NCI-H2081 treated with DMSO at 0.1 percent for 48 hours (cell line): ENCODE measurements at places on chromosomes 2 and 18.

DNA sequence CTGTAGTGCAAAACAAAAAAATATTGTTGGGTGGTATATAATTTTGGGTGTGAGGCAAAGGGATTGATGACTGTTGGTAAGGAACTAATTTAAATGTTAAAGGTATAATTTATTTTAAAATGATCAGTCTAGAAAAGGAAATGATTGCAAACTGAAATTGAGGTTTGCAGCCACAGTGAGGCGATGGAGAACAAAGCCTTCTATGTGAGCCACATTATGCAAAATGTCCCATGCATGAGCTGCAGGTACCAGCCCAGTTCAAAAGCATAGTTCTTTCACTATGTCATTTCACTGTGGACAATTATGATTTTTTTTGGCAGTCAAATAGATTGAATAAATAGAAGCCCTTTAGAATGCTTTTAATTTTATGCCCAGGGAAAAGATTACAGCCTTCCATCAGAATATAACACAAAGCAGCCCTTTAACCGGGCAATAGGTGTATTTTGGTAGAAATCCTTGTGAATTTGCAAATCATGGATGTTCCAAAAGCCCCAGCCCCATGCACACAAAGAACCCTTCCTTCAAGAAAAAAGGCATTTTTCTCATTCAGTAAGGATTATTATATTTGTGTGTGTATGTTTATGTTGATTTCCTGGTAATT, 1.7 kb downstream of the MAP2 start:
- peak; percentile 42 for DNase-seq

DNA sequence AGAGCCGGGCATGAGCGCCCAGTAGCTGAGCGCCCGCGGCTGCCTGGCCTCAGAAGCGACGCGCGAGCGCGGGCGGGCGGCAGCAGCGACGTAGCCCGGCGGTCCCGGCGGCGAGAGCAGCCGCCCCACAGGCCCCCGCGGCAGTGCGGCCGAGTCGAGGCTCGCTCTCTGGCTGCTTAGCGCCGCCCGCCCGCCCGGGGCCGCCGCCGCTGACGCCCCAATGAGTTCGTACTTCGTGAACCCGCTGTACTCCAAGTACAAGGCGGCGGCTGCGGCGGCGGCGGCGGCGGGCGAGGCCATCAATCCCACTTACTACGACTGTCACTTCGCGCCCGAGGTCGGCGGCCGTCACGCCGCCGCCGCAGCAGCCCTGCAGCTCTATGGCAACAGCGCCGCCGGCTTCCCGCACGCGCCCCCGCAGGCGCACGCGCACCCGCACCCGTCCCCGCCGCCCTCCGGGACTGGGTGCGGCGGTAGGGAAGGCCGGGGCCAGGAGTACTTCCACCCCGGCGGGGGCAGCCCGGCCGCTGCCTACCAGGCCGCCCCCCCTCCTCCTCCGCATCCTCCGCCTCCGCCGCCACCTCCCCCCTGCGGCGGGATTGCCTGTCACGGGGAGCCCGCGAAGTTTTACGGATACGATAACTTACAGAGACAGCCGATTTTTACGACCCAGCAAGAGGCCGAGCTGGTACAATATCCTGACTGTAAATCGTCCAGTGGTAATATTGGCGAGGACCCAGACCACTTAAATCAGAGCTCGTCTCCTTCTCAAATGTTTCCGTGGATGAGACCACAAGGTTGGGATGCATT, 847 bp downstream of the HOXD8 start:
- DNase-seq: no peak

DNA sequence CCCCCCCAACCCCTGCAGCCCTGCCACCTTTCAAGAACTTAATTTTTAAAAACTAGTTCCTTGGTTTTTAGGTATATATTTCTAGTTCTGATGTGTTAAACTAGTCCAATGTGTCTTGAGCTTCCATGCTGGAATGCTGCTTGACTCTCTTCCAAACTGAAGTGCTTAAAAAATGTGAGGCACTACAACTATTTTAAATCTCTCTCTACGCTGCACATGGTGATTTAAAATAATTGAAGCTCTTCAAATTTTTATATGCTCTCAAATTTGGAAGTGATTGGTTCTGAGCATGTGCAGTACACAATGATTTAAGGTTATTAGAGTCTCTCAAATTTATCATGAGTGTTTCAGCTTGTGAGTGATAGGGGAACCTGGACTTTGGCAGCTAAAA, 192.6 kb upstream of the ZEB2 start:
- no peak for DNase-seq

DNA sequence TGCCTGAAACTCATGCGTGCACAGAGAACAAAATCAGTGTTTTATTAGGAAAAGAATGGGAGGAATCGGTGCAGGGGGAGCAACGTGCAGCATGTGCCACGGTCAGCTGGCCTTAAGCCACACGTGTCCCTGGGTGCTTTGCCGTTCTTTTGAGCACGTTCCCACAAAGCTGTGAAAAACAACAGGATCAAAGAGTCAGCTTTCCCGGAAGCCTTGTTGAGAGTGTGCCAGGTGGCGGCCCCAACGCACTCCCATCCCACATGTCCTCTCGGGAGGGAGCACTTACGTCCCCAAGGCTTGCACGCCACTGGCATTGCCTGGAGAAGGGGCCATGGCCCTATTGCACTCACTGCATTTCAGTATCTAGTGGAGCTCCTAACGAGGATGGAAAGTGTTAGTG, 511.2 kb downstream of the EIPR1 start:
- no peak for DNase-seq

- DNase-seq: peak; percentile 88
Measured at GRCh38 chr2:98869272-98869641, 66.8 kb downstream of the CRACDL start.

GRCh38 chr2:78145395-78145996, 623.3 kb upstream of the LRRTM4 start:
- no peak for DNase-seq

- DNase-seq: no peak
Measured at GRCh38 chr2:95091885-95092555, 29.6 kb downstream of the MRPS5 start.

DNA sequence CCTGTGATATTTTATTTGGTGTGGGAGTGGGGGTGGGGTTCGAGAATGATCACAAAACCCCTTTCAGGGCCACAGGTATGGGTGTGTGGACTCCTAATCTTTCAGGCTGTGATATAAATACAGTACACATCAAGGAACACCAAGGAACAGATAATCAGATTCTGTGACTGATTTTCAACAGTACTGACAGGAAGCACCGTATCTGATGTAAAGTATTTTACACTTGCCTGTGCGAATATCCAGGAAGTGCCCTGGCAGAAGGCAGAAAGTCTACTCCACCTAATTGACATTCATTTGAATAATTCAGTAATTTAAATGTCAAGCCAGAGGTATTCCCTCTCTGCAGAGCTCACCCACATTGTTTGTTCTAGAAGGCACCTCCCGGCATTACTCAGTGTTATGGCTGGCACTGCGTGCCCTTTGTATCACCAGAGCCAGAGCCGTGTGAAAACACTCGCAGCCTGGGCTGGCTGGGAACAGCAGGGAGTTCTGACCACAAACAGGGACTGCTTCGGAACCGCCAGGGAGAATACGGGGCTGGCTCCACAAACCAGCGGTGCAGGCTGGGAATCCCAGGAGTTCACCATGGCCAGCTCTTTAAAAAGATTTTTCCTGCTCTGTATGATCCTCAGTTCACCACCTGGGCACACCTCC, 91.8 kb downstream of the ACVR1 start:
- DNase-seq: no peak

DNA sequence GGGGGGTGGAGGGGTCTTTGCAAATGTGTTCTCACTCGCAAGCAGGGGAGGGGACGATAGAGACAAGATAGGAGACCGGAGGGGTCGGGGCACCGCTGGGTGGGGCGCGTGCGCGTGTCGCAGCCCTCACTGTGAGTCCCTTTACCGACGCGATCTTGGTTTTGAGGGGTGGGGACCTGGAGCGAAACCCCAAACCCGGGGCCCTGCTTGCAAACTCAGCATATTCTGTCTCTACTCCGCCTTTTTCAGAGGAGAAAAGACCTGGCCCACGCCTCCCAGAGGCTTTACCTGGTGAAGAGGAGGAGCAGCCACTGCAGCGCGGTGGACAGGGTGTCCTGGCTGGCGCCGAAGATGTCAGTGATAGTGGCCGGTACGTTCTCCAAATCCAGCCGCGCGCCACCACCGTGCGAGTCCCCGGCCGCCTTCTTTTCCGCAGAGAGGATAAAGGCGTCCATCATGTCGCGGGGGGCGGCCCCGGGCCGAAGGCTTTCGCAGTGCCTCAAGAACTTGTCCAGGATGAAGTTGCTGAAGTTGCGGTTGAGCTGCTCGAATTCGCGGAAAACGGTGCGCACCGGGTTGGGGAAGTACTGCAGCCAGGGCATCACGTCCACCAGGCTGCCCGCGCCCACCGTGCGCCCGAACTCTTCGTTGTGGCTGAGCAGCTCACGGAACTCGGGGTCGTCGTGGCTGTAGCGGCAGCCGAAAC, 1.7 kb downstream of the CYP1B1 start:
- DNase-seq: no peak

DNA sequence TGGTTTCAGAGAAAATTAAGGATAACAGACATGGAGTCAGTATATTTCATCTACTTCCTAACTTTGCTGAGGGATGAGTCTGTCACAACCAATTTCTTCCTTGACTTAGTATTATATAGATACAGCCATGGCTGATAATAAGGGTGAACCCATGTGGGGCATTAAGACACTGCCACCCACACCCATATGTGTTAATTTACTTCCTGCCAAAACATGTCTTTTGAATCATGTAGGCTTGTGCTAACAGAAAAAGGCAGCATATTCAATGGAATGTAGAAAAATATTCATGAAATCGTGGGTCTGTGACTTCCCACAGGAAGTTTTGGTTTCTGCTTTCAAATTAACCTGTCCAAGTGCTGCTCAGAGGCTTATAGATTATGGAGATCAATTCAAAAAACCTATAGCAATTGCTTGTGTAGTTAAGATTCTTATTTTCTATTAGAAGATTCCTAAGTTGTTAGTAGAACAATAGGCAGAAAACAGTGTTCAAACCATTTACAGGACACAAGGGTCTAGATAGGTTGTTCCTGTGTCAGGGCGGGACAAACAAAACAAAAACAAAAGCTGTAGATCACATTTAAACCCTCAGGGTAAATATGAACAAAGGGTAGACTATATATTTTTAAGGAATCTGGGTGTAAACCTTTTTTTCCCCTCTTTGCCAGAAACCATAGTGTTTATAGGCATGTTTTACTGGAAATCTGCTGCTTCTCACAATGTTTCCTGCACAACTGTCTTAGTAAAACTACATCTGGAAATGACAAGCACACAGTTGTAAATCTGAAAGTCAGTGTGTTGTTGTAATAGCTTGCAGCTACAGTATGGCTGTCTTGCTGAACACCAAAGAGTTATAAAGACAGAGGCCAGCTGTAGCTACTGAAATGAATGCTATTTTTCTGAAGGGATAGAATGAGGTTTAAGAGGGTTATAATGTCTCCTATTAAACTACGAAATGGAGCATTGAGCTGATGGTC, 691.2 kb downstream of the EPHA4 start:
- DNase-seq: no peak

DNA sequence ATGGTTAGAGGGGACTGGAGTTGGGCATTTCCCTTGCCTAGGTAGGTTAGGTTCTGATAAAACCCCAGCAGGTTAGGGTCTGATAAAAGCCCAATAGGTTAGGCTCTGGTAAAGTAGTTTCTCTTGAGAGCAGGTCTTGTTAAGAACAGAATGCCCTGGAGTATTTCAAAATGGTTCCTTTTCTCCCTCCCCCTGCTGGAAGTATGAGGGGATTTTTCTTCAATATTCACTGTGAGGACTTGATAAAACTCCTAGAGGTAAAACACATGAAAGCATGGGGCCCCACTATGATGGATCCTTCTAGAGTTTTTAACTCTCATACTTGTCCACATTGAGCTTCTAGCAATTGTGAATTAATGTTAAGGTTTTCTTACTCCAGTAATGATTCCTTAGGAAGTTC, 27.6 kb downstream of the ANKAR start:
- DNase-seq: no peak

- DNase-seq: no peak
Measured at GRCh38 chr18:58657081-58657480, 14.2 kb upstream of the MALT1 start.

DNA sequence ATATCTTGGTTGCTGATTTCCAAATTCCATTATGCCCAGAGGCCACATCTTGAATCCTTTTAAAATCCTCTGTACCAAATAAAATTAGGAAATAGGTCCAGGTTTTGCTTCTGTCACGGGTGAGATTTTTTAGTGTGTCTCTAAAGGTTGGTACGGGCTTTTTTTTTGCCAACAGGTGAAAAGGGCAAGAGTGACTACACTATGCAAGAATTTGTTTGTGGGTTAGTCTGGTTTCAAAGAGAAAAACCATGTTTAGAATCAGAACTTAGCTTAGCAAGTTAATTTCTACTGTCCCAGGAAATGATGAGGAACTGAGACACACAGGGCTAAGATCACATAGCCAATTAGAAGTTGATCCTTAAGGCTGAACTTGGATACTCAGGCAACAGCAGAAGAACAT, 41.7 kb downstream of the POLR1A start:
- DNase-seq: no peak

DNA sequence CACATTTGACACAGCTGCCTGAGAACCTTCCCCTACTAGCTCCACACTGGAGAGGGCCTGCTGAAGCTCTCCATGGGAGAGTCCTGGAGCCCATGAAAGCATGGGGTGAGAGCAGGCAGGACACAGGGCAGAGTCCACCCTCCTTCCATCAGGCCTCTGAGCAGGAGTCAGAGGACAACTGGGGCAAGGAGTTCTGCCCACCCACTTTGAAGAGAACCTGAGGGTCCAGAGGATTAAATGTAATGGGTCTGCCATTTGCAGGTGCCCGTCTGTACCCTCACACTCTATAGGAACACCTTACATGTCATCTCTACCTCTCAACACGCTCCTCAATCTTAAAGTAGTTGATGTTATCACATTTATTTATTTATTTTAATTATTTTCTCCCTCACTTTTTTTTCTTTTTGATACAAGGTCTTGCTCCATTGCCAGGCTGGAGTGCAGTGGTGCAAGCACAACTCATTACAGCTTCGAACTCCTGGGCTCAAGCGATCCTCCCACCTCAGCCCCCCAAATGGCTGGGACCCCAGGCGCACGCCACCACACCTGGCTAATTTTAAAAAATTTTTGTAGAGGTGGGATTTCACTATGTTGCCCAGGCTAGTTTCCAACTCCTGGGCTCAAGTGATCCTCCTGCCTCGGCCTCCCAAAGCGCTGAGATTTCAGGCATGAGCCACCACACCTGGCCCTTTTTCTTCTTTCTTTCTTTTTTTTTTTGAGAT, 10.2 kb downstream of the ADRA2B start:
- no peak for DNase-seq

GRCh38 chr18:12023375-12023774, 42.1 kb downstream of the IMPA2 start:
- no peak for DNase-seq

GRCh38 chr2:128577141-128577930, 258.7 kb upstream of the HS6ST1 start:
- no peak for DNase-seq

GRCh38 chr2:19933351-19933981, 31.7 kb upstream of the TTC32 start:
- no peak for DNase-seq
